ENCODE measurements at places on chromosomes 3 and 15.
A peak's percentile ranks its signal among the peaks of the same experiment; 100 is the strongest.

DNA sequence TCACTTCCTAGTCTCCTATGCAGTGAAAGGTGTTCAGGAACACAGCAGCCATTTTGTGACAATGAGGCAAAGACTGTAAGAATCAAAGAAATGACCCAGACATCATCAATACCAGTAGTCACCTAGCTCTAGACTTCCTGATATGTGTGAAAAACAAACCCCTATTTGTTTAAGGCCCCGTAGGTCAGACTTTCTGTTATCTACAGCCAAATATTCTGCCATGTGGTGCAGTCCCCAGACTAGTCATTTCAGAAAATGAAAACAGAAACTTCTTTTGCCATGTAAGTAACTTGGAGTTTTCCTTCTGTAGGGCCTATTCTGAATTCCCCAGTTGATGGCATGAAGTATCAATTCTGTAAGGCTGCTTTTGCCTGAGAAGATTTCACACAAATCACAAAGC, 181.7 kb upstream of the SNTN start:
- no peak for DNase-seq

GRCh38 chr3:184765730-184766074, 46.3 kb upstream of the VPS8 start:
- peak; percentile 13 for DNase-seq

- no peak for DNase-seq
These were observed 50.5 kb upstream of the FBN1 start for GRCh38 chr15:48695827-48696573.

DNA sequence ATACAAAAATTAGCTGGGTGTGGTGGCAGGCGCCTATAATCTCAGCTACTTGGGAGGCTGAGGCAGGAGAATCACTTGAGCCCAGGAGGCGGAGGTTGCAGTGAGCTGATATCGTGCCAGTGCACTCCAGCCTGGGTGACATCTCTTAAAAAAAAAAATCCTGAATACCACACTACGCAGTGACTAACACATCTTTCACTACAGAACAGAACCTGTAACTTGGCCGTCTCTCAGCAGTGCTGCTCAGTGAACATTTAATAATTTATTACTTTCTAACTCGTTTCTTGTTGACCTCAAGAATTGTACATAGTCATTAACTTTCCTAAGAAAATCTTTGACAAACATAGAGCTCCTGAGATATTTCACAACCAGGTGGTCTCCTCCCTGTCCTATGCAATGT, 3.8 kb downstream of the GREM1 start:
- DNase-seq: peak; percentile 62

DNA sequence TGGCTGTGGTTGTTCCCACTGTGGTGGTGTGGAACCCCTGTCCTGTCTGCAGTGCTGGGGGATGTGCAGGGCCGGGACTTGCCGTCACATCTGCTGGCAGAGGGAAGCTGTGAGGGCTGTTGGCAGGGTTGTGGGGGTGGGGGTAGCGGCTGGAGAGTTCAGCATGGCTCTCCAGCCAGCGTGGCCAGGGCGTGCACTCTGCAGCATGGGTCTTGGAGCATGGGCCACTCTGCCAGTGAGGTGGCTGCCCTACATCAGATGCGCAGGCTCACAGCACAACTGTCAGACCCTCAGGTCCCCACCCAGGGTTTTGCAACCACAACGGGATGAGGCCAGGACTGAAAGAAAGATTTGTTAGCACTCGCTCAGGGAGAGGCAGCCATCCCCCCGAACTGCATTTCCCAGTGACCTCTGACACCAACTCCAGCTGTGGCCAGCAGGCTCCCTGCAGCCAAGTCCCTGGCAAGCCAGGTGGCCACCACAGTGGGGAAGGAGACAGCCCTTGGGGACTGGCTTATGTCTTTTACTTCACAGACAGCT, 237.7 kb upstream of the LYSMD4 start:
- DNase-seq: no peak
